T-helper 2 cell treated with Interferon-gamma antibody and Interleukin-4, amounts not matched to agents 100 ng/mL and 5 ng/mL, for 36 hours (primary cell): ENCODE measurements at places on chromosomes 6 and 20. TPM values are rescaled to one million over a fixed set of nuclear protein-coding genes. Genes with fewer than 3 reads are reported as not detected.

PRDM1 gene
- 55.9 and 56.8 TPM in 2 replicates for total RNA-seq

C6orf118 gene
- not detected in 2 replicates for total RNA-seq

OPRL1 gene
- 0.70 and 0.89 TPM in 2 replicates for total RNA-seq

GPR63 gene
- total RNA-seq, result 3.9 and 4.2 TPM in 2 replicates

MRAP2 gene
- not detected in 2 replicates for total RNA-seq

MUC21 gene
- total RNA-seq, result not detected in 2 replicates

CLPSL1 gene
- not detected in 2 replicates for total RNA-seq

C6orf141 gene
- 0.39 and 0.55 TPM in 2 replicates for total RNA-seq

AURKA gene
- total RNA-seq, result 59.9 and 62.9 TPM in 2 replicates

ZSCAN23 gene
- total RNA-seq, result 0.43 and 0.86 TPM in 2 replicates

XRN2 gene
- total RNA-seq, result 69.5 and 70.9 TPM in 2 replicates

ZNF341 gene
- total RNA-seq, result 6.4 and 6.6 TPM in 2 replicates

PDYN gene
- total RNA-seq, result not detected in 2 replicates

MLN gene
- total RNA-seq, result not detected in 2 replicates

IL17F gene
- total RNA-seq, result not detected in 2 replicates

PGC gene
- total RNA-seq, result not detected in 2 replicates

CRISP3 gene
- total RNA-seq, result not detected in 2 replicates

CLIC5 gene
- total RNA-seq, result 2.6 and 3.6 TPM in 2 replicates

DCDC2 gene
- total RNA-seq, result not detected in 2 replicates

STMND1 gene
- not detected in 2 replicates for total RNA-seq

LTB gene
- 767 and 782 TPM in 2 replicates for total RNA-seq

LCA5 gene
- total RNA-seq, result 0.07 and 0.09 TPM in 2 replicates

PTPRK gene
- 1.9 and 2.1 TPM in 2 replicates for total RNA-seq

BLOC1S5 gene
- total RNA-seq, result 14.5 and 19.1 TPM in 2 replicates

PRELID3B gene
- total RNA-seq, result 85.3 and 89.7 TPM in 2 replicates
